ENCODE measurements at places on chromosomes 11 and 22. TPM values are rescaled to one million over a fixed set of nuclear protein-coding genes. Genes with fewer than 3 reads are reported as not detected.

Gene TAGLN
- 140 TPM for polyA plus RNA-seq

DNA sequence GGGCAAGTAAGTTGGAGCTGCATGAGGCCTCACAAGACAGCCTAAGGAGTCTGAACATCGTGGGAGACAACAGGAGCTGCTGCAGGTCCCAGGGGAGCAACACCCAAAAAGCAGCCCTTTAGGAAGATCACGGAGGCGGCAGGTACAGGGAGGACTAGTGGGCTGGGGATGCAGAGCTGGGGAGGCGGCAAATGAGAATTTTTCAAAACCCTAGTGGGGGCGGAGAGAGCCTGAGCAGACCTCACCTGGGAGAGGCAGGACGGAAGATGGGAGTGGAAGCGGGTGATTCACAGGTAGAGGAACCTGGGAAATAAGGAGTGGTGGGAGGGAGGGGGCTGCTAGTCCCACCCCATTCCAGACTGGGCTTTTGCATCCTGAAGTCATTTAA is 42.1 kb downstream of the DKK3 start:
- no peak for DNase-seq

DNA sequence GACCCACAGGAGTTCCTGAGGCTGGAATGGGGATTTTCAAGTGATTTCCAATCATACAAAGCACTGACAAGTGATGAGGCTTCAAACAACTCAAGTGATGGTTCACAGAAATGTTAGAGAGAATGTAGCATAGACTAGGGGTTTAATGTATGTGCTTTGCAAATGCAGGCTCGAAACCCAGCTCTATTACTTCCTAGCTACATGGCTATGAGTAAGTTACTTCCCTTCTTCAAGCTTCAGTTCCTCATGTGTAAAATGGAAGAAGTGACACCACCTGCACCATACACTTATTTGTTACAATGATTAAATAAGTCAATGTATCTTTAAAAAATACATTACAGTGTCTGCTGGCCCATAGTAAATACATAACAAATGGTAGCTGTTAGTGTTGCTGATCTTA is 139.8 kb downstream of the CCDC81 start:
- no peak for DNase-seq

Gene HEPACAM
- 0.08 TPM for polyA plus RNA-seq

- DNase-seq = no peak
Measured at GRCh38 chr22:39960791-39961746, 872 bp downstream of the TMA7B start.

Gene RAB38
- polyA plus RNA-seq = 0.21 TPM

DNA sequence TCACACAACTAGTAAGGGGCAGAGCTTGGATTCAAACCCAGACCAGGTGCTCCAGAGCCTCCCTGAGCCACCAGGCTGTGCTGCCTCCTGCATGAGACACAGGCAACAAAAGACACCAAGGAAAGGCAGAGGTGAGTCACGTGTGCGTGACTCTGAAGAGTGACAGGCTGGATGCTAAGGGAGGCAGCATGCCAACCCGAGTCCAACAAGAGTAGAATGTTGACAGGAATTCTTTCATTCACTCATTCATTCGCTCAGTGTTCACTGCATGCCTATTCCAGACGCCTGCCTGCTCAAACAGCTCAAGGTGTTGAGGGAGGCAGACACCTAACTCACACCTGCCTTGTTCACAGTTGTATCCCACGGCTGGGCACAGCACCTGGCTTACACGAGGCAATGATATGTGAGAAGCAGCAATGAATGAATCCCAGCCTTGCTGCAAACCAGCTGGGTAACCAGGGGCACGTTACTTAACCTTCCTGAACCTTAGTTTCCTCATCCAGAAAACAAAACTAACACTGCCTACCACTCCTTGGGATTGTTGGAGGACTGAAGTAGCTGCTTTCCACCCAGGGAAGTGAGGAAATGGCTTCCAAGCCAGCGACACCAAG is 73.8 kb upstream of the ARFGAP3 start:
- peak; percentile 39 for DNase-seq

DNA sequence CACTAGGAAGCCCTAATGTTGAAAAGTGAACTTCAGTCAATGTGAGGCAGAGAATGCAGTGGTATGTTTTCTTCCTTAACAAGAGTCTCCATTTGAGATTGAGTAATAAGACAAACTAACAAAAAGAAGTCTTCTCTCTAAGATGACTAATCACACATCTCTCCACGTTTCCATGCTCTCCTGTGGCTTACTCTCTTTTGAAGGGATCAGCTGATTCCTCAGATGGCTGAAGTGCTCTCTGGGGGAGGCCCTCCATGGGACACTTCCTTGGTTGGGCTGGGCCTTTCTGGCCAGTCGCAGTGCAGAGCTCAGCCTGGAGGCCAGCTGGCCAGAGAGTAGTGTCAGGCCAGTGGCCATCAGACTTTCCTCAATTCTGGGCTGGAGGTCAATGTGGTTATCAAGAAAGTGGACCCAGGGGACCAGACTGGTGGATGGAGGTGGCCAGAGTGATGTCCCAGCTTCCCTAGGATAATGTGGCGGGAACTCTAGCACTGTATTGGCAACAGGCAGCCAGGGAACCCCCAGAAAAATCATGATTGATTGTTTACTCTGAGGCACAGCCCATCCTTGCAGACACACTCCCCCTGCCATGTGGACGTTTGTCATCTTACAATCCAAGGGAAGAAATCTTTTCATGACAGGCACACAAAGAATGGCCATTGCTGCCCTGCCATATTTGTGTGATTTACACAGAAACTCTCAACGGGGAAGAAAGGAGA is 14.5 kb downstream of the CSRP3 start:
- no peak for DNase-seq

DNA sequence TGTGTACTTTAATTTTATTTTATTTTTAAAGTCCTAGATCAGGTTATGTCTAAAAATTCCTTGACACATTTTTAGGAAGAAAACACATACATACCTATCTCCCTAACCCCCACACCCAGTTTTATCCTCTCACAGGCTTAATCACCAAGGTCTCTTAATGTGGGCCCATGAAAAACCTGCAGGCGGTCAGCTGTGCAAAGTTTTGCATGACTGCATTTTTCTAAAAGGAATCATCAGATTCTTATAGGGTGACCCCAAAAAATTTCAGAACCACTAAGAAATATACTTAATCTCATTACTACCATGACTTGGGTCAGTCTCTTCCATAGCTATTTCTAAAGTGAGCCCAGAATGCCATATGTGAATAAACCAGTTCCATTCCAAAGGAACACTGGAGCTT is 19.8 kb downstream of the SAA1 start:
- DNase-seq = no peak

DNA sequence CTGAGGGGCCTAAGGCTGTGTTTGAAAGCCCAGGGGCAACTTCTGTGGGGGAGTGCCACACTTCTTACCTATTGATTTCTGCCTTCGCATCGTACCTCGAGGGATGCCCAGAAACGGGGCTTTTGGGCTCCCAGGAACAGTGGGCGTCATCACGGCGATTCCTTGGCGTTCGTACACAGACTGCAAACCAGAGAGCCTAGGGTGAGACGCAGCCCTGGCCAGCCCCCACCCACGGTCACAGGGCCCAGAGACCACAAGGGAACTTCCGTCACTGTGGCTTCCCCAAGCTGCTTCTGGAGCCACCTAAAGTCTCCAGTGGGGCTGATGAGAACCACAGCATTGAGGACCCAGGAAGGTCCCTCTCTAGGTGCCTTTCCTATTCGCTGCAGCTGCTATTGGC is 91.9 kb downstream of the CTTN start:
- peak; percentile 4 for DNase-seq

Gene OR51B6
- not detected for polyA plus RNA-seq

GRCh38 chr22:50293441-50294318 is 13.8 kb downstream of the PLXNB2 start:
- no peak for DNase-seq

Gene NEFH
- 0.18 TPM for polyA plus RNA-seq

Gene OR8G1
- not detected for polyA plus RNA-seq

Gene SCUBE2
- polyA plus RNA-seq = 1.4 TPM

Gene TMEM126A
- 72.0 TPM for polyA plus RNA-seq

DNA sequence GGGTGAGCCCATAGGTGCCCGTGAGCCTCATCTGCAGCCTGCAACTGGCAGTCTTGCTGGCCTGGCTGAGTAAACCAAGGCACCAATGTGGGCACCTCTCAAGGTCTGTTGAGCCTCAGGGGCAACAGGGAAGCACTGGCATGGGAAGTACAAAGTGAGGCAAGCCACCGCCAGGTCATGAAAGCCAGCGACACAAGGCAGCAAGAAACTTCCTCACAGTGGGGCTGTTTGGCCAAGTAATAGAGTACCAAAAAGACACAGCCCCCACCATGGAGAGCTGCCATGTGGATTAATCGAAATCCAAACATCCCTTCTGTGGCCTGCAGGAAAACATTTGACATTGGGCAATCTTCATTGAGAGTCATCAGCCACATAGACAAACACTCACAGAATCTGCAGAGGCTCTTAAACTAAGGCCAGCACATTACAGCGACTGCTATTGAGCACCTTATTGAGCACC is 43.6 kb upstream of the FIBIN start:
- DNase-seq = peak; percentile 40

DNA sequence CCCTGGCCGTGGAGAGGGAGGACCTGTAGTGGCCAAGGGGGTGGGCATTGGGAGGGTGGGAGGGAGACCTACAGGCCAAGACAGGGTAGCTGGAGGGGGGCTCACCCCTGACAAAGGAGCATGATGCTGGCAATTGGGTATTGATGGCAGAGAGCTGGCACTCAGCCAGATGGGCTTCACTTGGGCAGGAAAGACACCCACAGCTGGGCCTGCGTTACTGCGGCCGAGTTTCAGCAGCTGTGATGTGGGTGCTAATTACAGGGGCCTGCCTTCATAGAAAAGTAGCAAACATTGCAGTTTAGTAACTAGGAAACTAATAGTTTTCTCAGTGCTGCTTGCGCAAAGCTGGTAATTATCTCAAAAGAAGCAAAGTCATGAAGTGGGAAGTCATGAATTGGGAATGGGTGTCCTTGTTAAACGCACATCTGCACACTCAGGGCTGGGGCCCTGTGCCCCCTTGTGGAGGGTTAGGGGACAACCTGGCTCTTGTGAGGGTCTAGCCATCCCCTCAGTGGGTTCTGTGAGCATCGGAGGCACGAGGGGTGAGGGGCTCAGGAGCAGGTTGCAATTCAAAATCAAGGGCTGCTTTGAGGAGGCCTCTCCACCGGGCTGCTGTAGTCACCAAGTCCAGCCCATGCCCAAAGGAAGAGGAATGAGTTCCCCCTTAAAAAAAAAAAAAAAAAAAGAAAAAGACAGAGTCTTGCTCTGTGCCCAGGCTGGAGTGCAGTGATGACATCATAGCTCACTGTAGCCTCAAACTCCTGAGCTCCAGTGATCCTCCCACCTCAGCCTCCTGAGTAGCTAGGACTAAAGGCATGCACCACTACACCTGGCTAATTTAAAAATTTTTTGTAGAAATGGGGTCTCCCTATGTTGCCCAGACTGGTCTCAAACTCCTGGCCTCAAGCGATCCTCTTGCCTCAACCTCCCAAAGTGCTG is 24.4 kb upstream of the TXNRD2 start:
- no peak for DNase-seq

DNA sequence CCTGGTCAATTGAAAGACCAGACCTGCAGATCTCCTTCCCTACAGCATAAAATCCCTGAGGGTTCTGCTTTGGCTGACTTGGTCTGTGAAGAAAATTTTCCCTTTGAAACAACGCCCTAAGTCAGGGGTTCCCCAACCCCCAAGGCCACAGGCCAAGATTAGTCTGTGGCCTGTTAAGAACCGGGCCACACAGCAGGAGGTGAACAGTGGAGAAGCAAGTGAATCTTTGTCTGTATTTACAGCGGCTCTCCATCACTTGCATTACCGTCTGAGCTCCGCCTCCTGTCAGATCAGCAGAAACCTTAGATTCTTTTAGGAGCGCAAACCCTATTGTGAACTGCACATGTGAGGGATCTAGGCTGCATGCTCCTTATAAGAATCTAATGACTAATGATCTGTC is 38.2 kb downstream of the CCDC83 start:
- no peak for DNase-seq

DNA sequence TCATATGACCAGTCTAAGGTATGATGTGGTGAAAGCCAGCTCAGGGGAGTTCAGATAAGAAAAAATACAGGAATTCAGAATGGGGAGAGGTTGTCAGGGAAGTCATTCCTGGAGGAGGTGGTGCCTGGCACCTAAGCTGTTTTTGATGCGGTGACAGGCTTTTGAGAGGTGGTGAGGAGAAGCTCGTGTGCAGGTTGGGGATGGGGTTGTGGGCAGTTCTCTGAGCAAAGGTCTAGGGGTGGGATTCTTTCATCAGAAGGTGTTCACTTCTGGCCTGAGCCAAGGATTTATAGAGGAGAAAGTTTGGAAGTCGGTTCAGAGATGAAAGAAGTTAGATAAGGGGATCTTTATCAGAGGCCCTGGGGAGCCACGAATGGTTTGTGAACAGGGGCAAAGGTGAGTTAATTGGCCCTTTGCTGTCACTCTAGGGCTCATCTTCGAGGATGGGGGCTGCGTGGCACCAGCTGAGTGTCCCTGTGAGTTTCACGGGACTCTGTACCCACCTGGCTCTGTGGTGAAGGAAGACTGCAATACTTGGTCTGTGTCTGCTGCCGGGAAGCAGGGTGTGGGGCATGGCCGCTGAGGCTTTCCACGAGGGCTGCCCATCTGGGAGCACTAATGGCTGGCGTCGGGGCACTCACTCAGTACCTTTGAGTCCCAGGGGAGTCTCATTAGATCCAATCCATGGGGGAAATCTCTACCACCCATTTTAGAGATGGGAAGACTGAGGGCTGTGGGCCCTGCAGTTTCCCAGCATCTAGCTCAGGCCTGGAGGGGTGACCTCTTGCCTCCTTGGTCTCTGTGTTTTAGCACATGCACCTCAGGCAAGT is 13.4 kb downstream of the OTOG start:
- DNase-seq = no peak

GRCh38 chr22:27019827-27020226 is 362.4 kb downstream of the MIAT start:
- no peak for DNase-seq

- DNase-seq = no peak
Measured at GRCh38 chr11:80024119-80024518, 583.3 kb upstream of the TENM4 start.

Gene ALX4
- polyA plus RNA-seq = 0.23 TPM

Gene LRFN4
- 15.3 TPM for polyA plus RNA-seq

DNA sequence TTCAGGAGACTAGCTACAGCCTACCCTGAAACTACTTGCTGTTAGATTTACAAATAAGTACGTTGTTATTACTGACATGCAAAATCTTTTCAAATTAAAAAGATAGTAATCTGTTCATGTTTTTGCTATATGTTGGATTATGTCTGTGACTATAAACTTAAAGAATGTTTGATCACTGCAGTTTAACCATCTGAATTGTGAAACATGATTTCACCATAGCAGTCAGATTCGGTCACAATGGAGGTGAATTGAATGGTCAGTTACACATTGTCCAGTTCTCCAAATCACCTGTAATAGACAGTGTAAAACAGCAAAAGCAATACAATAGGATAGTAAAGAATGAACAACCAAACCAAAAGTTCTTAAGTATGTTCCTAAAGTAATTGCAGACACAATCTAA is 43.3 kb downstream of the CCDC83 start:
- no peak for DNase-seq

All from psoas muscle (tissue), 8 donors.